Osteoblast (primary cell): ENCODE measurements at places on chromosomes 13 and 19. TPM values are rescaled to one million over a fixed set of nuclear protein-coding genes. Genes with fewer than 3 reads are reported as not detected.

The SIGLEC14 gene
- not detected in 2 replicates for total RNA-seq

The TMEM86B gene
- total RNA-seq: 1.5 and 2.5 TPM in 2 replicates

The LPAR6 gene
- total RNA-seq: 11.9 and 14.7 TPM in 2 replicates

The NTF4 gene
- not detected in 2 replicates for total RNA-seq

The SUGT1 gene
- total RNA-seq: 30.4 and 30.9 TPM in 2 replicates

The BLOC1S3 gene
- 7.2 and 10.0 TPM in 2 replicates for total RNA-seq

The NCR1 gene
- 0.36 and 0.59 TPM in 2 replicates for total RNA-seq

The ZNF563 gene
- total RNA-seq: 4.3 and 4.4 TPM in 2 replicates

The KLK12 gene
- total RNA-seq: not detected in 2 replicates

The ACP7 gene
- 0.29 TPM in 1 of 2 replicates, not detected in the other for total RNA-seq

The GNG7 gene
- total RNA-seq: 0.29 and 0.72 TPM in 2 replicates

The ZSWIM9 gene
- 1.5 and 2.2 TPM in 2 replicates for total RNA-seq

The CGB1 gene
- total RNA-seq: 0.29 TPM in 1 of 2 replicates, not detected in the other
